ENCODE measurements at places on chromosomes 3 and 15.

- DNase-seq = no peak
Measured at GRCh38 chr15:92932946-92933649, 33.0 kb downstream of the CHD2 start.

DNA sequence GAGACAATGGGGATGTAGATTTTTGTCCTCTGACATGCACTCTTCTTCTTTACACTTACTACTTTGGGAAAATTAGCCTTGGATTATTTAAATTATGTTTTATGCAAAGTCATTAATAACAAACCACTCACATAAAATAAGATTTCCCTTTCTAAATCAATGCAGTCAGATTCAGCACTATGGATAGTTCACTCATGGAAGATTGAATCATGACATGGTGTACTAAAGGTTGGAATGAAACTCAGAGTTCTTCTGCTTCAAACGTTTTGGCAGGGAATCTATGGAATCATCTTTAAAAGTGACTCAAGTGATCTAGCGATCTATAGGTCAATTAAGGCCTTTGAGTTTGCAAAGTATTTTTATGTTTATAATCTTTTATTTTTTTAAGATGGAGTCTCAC, 154.3 kb downstream of the KCNMB2 start:
- no peak for DNase-seq

DNA sequence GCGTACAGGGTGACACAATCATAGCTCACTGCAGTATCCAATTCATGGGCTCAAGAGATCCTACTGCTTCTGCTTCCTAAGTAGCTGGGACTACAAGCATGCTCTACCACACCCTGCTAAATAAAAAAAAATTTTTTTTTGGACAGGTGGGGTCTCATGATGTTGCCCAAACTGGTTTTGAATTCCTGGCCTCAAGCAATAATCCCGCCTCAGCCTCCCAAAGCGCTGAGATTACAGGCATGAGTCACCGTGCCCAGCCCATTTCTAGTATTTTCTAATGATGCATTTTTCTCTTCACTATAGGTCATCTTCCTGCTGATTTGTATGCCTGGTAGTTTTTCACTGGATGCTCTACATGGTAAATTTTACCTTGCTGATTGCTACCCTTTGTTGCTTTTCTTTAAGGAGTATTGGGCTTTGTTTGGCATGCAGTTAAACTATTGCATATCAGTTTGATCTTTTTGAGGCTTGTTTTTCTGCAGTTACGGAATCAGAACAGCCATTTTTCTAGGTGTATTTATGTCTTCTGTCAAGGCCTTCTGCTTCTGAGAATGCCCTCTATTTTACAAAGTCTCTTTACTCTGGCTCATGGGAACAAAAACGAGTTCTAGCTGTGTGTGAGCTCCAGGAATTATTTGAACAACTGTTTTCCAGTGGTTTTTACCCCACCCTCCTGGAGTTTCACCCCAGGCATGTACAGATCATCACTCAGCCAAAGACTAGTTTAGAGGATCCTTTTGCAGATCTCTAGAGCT, 14.2 kb upstream of the NPTN start:
- no peak for DNase-seq

GRCh38 chr3:161148832-161149475, 43.8 kb upstream of the B3GALNT1 start:
- no peak for DNase-seq

GRCh38 chr3:78368636-78369345, 1328.9 kb downstream of the ROBO2 start:
- DNase-seq = no peak

GRCh38 chr15:74833376-74834107, 7.1 kb downstream of the CPLX3 start:
- no peak for DNase-seq
